ENCODE measurements at places on chromosomes 7 and 10. TPM values are rescaled to one million over a fixed set of nuclear protein-coding genes. Genes with fewer than 3 reads are reported as not detected.

The STYXL1 gene
- 46.2 TPM for total RNA-seq

The TMEM229A gene
- total RNA-seq: not detected

The SPDYE9 gene
- not detected for total RNA-seq

The CDK1 gene
- total RNA-seq: 140 TPM

The XRCC2 gene
- 23.1 TPM for total RNA-seq

The CCNJ gene
- total RNA-seq: 5.9 TPM

The ERCC6 gene
- total RNA-seq: 25.7 TPM

The GARIN1A gene
- total RNA-seq: 8.5 TPM

The TET1 gene
- 1.2 TPM for total RNA-seq

The TAS2R41 gene
- not detected for total RNA-seq

The PLXNA4 gene
- total RNA-seq: 0.24 TPM

The MINDY3 gene
- 16.5 TPM for total RNA-seq

The TEX47 gene
- total RNA-seq: not detected

The TUBB8 gene
- total RNA-seq: 0.34 TPM

The PALD1 gene
- total RNA-seq: 0.38 TPM

The AEBP1 gene
- not detected for total RNA-seq

The ZNF716 gene
- not detected for total RNA-seq

The AGAP5 gene
- 12.1 TPM for total RNA-seq

The REEP3 gene
- total RNA-seq: 97.5 TPM

The FAM241B gene
- total RNA-seq: 25.2 TPM

The SAP25 gene
- 3.1 TPM for total RNA-seq

The FHIP2A gene
- 10.9 TPM for total RNA-seq

The C10orf95 gene
- 0.57 TPM for total RNA-seq

The PLEKHS1 gene
- total RNA-seq: 13.8 TPM

The NRCAM gene
- total RNA-seq: 15.0 TPM

The ADRA2A gene
- total RNA-seq: 5.4 TPM

The FXYD4 gene
- total RNA-seq: not detected

The TEX36 gene
- total RNA-seq: not detected

The NRP1 gene
- total RNA-seq: 99.1 TPM

The OPN1SW gene
- total RNA-seq: not detected

The PDE6C gene
- total RNA-seq: not detected

The TMEM178B gene
- total RNA-seq: 1.5 TPM

The SDK1 gene
- total RNA-seq: 20.0 TPM

The ASB10 gene
- not detected for total RNA-seq

The TRIP6 gene
- total RNA-seq: 63.5 TPM

The DNAJB6 gene
- total RNA-seq: 137 TPM

The MMP21 gene
- total RNA-seq: not detected

The TACR2 gene
- total RNA-seq: 0.34 TPM

The MTURN gene
- total RNA-seq: 6.5 TPM

The CPVL gene
- total RNA-seq: 43.5 TPM

The CRPPA gene
- 9.9 TPM for total RNA-seq

The SHTN1 gene
- total RNA-seq: 32.3 TPM

The RPEL1 gene
- total RNA-seq: 0.57 TPM

The PHYHIPL gene
- total RNA-seq: not detected

The SLC16A12 gene
- 1.2 TPM for total RNA-seq

The CNPY1 gene
- total RNA-seq: not detected

The HOXA7 gene
- total RNA-seq: not detected

The FAM237B gene
- not detected for total RNA-seq

The TMEM72 gene
- not detected for total RNA-seq

The PNLIPRP2 gene
- not detected for total RNA-seq

The PHKG1 gene
- 1.1 TPM for total RNA-seq

The MYH16 gene
- total RNA-seq: 0.97 TPM

The SEMA3A gene
- 24.3 TPM for total RNA-seq

The ING3 gene
- total RNA-seq: 12.2 TPM

The SPAG6 gene
- total RNA-seq: not detected

The CLDN15 gene
- 6.4 TPM for total RNA-seq

All from Calu3 (cell line).